T-cell (primary cell): ENCODE measurements at places on chromosomes 13 and 19.

GRCh38 chr19:49730166-49730565 lies 32.9 kb downstream of the TSKS start:
- H3K36me3 ChIP-seq, result no peaks in the 10 kb centered on the region
- H3K27ac ChIP-seq, result no peak overlapping the region
- H3K4me3 ChIP-seq, result no peak overlapping the region
- H3K27me3 ChIP-seq, result no peaks in the 10 kb centered on the region

DNA sequence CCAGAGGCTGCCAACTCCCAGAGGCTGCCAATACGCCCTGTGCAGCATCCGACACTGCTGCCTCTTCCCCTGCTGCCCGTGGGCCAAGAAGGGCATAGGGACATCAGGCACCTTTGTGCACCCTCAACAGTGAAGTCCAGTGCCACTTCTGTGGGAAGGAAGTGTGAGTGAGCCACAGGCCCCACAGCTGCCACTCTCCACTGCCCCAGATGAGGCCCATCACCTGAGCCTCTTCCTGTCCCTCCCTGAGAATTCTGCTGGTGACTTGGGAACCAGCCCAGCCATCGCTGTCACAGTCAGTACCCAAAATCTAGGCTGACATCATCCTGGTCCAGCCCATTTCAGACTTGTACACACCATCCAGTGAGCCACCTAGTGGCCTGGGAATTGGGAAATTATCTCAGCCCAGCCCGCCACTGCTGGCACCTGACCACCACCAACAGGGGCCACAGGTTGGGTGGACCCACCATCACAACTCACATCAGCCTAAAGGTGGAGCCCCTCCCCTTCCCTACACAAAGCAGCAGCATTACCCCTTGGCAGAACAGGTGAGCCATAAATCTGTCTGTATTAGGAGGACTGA lies 733.9 kb upstream of the KLHL1 start:
- H3K36me3 ChIP-seq, result no peaks in the 10 kb centered on the region
- no peaks in the 10 kb centered on the region for H3K27me3 ChIP-seq
- no peak for DNase-seq
- no peaks in the 10 kb centered on the region for H3K4me1 ChIP-seq
- H3K4me3 ChIP-seq, result no peak overlapping the region

DNA sequence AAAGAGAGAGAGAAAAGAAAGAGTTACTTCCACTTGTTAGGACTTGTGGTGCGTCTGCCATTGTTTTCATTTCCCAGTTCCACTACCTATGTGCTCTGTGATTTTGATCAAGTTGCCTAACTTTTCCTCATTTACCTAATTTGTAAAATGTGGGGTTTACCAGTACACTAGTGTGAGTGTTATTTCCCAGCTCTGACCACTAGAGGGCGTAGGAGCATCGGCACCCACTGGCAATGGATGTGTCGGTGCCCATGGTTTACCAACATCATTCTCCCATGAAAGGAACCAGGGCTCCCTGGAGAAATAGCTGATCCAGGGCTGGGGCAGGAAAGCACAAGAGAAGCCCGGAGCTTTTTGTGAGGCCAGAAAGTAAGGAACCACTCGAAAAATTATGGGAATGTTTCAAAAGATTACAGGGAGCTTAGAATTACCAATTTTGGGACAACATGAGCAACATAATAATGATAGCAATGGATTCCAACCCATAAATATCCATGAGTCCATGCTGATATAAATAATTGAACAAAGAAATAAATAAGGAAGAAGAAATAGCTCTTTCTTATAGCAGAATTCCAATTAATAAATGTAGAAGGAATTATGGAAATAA lies 15.1 kb upstream of the CEACAM4 start:
- no peaks in the 10 kb centered on the region for H3K36me3 ChIP-seq
- peaks cover 15% of the 10 kb centered on the region for H3K27me3 ChIP-seq
- peak; percentile 55 for DNase-seq
- peaks cover 26% of the 10 kb centered on the region for H3K4me1 ChIP-seq

GRCh38 chr19:7224209-7224686 lies 70.0 kb downstream of the INSR start:
- no peak overlapping the region for H3K4me3 ChIP-seq
- H3K27ac ChIP-seq, result no peak overlapping the region
- H3K4me1 ChIP-seq, result peaks cover 5% of the 10 kb centered on the region
- no peak for DNase-seq
- peaks cover 21% of the 10 kb centered on the region for H3K27me3 ChIP-seq

- peaks cover 11% of the 10 kb centered on the region for H3K36me3 ChIP-seq
- H3K27ac ChIP-seq, result no peak overlapping the region
- H3K27me3 ChIP-seq, result peaks cover 8% of the 10 kb centered on the region
Measured at GRCh38 chr19:58453743-58454142, 2.3 kb downstream of the ZNF324B start.

DNA sequence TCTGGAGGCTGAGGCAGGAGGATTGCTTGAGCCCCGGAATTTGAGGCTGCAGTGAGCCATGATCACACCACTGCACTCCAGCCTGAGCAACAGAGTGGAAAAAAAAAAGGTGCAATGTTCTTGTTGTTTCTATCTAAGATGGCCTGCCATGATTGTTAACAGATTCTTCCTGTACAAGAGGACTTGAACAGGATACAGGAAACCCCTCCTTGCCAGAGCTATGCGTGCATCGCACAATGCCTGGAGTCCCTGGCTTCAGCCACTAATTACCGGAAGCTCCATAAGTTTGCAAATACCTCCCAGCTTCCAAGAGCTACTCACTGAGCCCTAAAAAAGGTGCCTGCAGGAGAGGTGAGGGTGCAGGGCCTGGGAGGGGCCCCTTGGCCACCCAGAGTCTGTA lies 13.1 kb upstream of the HIF3A start:
- H3K4me3 ChIP-seq, result no peak overlapping the region
- H3K27me3 ChIP-seq, result no peaks in the 10 kb centered on the region
- no peak for DNase-seq
- H3K36me3 ChIP-seq, result no peaks in the 10 kb centered on the region

DNA sequence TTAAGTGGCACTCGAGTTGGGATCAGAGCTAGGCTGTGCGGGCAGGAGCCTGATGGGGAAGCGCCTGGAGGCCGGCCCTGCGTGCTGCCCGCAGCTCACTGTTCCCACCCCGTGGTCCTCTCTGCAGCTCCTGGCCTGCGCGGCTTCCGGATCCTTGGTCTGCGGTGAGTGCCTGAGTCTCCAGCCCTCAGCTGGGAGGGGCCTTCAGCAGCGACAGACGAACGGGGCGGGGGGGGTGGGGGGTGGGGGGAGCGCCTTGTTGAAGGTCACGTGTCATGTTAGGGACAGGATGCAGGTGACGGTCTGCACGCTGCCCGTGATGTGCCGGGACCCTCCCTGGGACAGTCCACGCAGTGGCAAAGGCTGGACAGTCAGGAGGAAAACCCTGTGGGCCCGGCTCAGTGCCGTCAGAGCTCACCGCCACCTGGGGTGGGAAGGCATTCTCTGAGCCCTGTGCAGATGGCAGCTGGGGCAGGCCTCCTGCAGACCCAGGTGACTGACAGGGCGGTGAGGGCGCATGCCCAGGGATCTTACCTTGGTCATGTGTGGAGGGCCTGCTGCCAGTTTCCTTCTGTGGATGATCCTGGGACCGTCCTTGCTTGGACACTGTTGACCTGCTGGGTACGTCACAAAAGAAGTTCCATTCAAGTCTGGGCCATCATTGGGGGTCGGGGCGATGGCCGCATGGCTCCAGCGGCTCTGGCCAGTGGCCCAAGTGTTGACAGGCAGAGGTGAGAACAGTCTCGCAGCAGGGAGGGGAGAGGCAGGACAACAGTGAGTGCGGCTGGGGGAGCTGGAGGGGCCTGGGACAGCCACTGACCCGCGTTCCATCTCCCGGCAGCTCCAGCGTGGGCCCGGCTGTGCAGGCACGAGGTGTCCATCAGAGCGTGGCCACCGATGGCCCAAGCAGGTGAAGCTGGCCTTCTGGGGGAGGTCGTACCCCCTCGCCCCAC lies 4.3 kb downstream of the NDUFS7 start:
- H3K4me3 ChIP-seq, result no peak overlapping the region
- no peak for DNase-seq
- no peaks in the 10 kb centered on the region for H3K27me3 ChIP-seq
- peaks cover 25% of the 10 kb centered on the region for H3K4me1 ChIP-seq
- H3K27ac ChIP-seq, result no peak overlapping the region
- H3K36me3 ChIP-seq, result peaks cover 5% of the 10 kb centered on the region

DNA sequence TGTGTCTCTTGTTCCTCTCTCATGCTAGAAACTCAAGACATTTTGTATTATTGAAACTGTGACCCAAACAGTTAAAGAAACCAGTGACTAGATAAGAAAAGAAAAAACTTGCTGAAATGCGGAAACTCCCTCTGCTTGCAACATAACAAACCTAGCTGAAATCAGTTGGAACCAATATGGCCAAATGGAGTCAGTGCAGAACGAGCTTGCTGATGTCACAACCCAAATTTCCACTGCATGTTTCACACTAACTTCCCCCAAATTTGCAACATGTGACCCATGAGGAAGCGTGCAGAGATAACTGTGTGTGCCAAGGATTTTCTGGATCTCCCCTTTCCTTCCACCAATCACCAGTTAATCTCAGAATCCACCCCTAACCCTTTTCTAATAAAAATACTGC lies 208.0 kb downstream of the DLEU7 start:
- H3K4me1 ChIP-seq, result no peaks in the 10 kb centered on the region
- no peak for DNase-seq
- no peak overlapping the region for H3K4me3 ChIP-seq
- H3K27me3 ChIP-seq, result no peaks in the 10 kb centered on the region
- H3K27ac ChIP-seq, result no peak overlapping the region
- H3K36me3 ChIP-seq, result no peaks in the 10 kb centered on the region

- H3K4me3 ChIP-seq, result no peak overlapping the region
- no peak for DNase-seq
- no peaks in the 10 kb centered on the region for H3K27me3 ChIP-seq
- peaks cover 11% of the 10 kb centered on the region for H3K4me1 ChIP-seq
- no peak overlapping the region for H3K27ac ChIP-seq
Measured at GRCh38 chr19:6248844-6249243, 30.9 kb downstream of the MLLT1 start.

GRCh38 chr13:100922599-100922998 lies 248.0 kb upstream of the TMTC4 start:
- H3K4me3 ChIP-seq, result no peak overlapping the region
- no peak overlapping the region for H3K27ac ChIP-seq
- H3K27me3 ChIP-seq, result no peaks in the 10 kb centered on the region
- H3K36me3 ChIP-seq, result no peaks in the 10 kb centered on the region
